ENCODE measurements at places on chromosomes 6 and 20.

GRCh38 chr6:90080876-90081481 is 186.7 kb downstream of the GJA10 start:
- no peak for DNase-seq

DNA sequence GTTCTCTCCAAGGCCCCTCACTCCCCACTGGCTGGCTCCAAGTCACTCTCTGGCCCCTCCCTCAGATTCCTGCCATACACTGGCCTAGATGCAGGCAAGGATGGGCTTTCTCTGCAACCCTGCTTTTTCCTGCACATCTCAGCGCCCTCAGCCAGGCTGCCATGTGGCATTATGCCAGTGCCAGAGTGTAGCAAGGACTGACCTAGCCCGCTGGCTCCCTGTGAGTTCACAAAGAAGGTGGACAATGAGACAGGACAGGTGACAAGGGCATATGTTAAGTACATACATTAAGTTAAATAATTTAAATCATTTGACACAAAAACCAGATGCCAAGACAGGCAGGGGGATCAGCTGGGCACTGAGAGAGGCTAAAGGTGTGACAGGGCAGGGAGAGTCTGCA is 394.6 kb downstream of the ZFAND3 start:
- DNase-seq, result no peak

- no peak for DNase-seq
Observed at GRCh38 chr20:12055161-12055560, 137.5 kb downstream of the BTBD3 start.

- no peak for DNase-seq
Observed at GRCh38 chr6:55557146-55557545, 21.8 kb downstream of the HMGCLL1 start.

DNA sequence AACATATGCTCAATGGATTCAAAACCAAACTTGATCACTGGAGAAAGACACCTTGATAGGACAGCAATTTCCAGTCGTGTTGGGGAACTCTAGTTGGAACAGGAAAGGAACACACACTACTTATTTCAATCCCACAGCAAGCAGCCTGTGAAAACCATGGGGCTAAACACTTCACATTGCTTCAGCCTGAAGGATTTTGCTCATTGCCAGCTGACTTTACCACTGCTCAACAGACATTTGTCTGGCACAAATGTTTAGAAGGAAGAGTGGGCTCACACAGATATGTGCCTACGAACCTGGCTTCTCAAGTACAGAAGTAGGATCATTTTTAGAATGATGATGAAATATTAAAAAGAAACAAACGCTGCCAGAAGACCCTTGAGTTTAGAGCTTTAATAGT is 598.1 kb downstream of the PHF3 start:
- DNase-seq, result no peak

- no peak for DNase-seq
Observed at GRCh38 chr6:2257363-2257762, 12.0 kb upstream of the GMDS start.

DNA sequence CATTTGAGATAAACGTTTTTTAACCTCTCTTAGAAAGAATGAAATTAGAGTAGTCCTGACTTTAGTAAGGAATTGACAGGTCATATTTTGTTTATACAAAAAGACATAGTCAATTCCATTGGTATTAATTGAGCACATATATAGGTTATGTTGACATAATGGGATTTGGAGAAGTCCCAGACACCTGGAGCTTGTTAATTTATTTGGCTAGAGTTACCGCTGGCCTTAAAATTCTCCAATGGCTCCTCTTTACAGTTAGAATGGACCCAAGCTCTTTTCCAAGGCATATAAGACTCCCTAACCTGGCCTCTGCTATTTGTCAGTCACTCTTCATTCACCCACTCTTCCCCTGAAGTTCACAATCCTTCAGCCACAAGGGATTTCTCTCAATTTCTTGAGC is 221.3 kb downstream of the CBLN4 start:
- no peak for DNase-seq

Data from LHCN-M2 (cell line).